ENCODE measurements at places on chromosomes 6 and 20.

DNA sequence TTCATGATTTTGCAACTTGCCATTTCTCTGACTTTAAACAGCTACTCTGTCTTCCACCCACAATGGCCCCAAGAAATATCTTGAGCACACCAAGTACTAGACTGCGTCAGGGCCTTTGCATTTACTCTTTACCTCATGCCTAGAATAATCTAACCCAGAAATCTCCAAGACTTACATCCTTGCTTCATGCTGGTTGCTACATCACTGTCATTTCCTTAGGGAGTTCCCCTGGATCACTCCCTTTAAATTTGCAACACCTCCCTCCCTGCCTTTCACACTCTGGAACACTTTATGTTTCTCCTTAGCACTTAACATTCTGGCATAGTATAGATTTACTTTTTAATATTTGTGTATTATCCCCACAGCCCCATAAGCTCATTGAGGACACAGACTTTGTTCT lies 4.9 kb upstream of the ELOVL5 start:
- no peak for ATAC-seq

- no peak for ATAC-seq
Measured at GRCh38 chr6:90420500-90420899, 123.9 kb upstream of the BACH2 start.

- no peak for ATAC-seq
Measured at GRCh38 chr20:23412026-23412425, 9.3 kb downstream of the NAPB start.

GRCh38 chr6:4023240-4023639 lies 55.7 kb downstream of the FAM217A start:
- ATAC-seq, result no peak

DNA sequence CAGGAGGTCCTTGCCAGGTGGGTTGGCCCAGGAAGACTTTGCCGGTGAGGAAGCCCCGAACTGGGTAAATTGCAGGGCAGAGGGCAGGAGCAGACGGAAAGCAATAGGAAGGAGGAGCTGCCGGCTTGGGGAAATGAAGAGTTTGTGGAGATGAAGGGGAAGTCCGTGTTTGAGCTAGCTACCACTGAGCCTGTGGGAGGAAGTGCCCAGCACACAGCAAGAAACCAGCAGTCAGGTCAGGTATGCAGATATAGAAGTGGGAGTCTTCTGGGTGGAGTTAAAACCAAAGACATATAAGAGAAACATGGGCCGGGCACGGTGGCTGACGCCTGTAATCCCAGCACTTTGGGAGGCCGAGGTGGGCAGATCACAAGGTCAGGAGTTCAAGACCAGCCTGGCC lies 34.7 kb downstream of the CD24 start:
- ATAC-seq, result peak; percentile 32

Data from esophagus mucosa (tissue), 1 donor.